ENCODE measurements at places on chromosomes 1 and 21. TPM values are rescaled to one million over a fixed set of nuclear protein-coding genes. Genes with fewer than 3 reads are reported as not detected.

KRTAP12-2 gene
- total RNA-seq, result not detected

CD53 gene
- 7.5 TPM for total RNA-seq

OR10J1 gene
- total RNA-seq, result not detected

KRTAP19-1 gene
- not detected for total RNA-seq

OR2L3 gene
- not detected for total RNA-seq

FMN2 gene
- not detected for total RNA-seq

- no peak overlapping the region for H3K4me3 ChIP-seq
- H3K27ac ChIP-seq, result peak overlapping the region; percentile 36
- DNase-seq, result peak; percentile 13
- H3K4me1 ChIP-seq, result peaks cover 90% of the 10 kb centered on the region
- H3K27me3 ChIP-seq, result no peaks in the 10 kb centered on the region
- H3K36me3 ChIP-seq, result no peaks in the 10 kb centered on the region
These were observed 8.1 kb downstream of the COL18A1 start for GRCh38 chr21:45412909-45413611.

- peak; percentile 25 for DNase-seq
- peak overlapping the region; percentile 35 for H3K27ac ChIP-seq
- peaks cover 20% of the 10 kb centered on the region for H3K4me1 ChIP-seq
- H3K27me3 ChIP-seq, result no peaks in the 10 kb centered on the region
These were observed 53.6 kb downstream of the GLUL start for GRCh38 chr1:182337736-182338571.

GRCh38 chr1:61170328-61171238, 88.2 kb downstream of the NFIA start:
- H3K27me3 ChIP-seq, result no peaks in the 10 kb centered on the region
- peak overlapping the region; percentile 68 for H3K27ac ChIP-seq
- peaks cover 78% of the 10 kb centered on the region for H3K4me1 ChIP-seq

GRCh38 chr1:93519199-93519829, 71.4 kb downstream of the FNBP1L start:
- no peak overlapping the region for H3K4me3 ChIP-seq
- H3K4me1 ChIP-seq, result no peaks in the 10 kb centered on the region
- H3K27ac ChIP-seq, result no peak overlapping the region

GRCh38 chr1:3372317-3372716, 82.1 kb upstream of the ARHGEF16 start:
- H3K27ac ChIP-seq, result no peak overlapping the region
- no peak overlapping the region for H3K4me3 ChIP-seq
- peaks cover 38% of the 10 kb centered on the region for H3K4me1 ChIP-seq

GRCh38 chr1:227166559-227166958, 151.7 kb downstream of the CDC42BPA start:
- no peaks in the 10 kb centered on the region for H3K27me3 ChIP-seq
- H3K4me3 ChIP-seq, result no peak overlapping the region
- H3K4me1 ChIP-seq, result peaks cover 30% of the 10 kb centered on the region
- H3K36me3 ChIP-seq, result no peaks in the 10 kb centered on the region
- no peak for DNase-seq

- DNase-seq, result no peak
- H3K27me3 ChIP-seq, result peaks cover 8% of the 10 kb centered on the region
- no peaks in the 10 kb centered on the region for H3K4me1 ChIP-seq
- no peak overlapping the region for H3K4me3 ChIP-seq
- H3K27ac ChIP-seq, result no peak overlapping the region
- H3K36me3 ChIP-seq, result no peaks in the 10 kb centered on the region
These were observed 1.3 kb upstream of the NECTIN4 start for GRCh38 chr1:161090617-161091016.

GRCh38 chr1:245687152-245687635, 532.4 kb downstream of the KIF26B start:
- no peaks in the 10 kb centered on the region for H3K36me3 ChIP-seq
- peaks cover 24% of the 10 kb centered on the region for H3K27me3 ChIP-seq
- no peak for DNase-seq
- no peak overlapping the region for H3K4me3 ChIP-seq
- no peak overlapping the region for H3K27ac ChIP-seq

DNA sequence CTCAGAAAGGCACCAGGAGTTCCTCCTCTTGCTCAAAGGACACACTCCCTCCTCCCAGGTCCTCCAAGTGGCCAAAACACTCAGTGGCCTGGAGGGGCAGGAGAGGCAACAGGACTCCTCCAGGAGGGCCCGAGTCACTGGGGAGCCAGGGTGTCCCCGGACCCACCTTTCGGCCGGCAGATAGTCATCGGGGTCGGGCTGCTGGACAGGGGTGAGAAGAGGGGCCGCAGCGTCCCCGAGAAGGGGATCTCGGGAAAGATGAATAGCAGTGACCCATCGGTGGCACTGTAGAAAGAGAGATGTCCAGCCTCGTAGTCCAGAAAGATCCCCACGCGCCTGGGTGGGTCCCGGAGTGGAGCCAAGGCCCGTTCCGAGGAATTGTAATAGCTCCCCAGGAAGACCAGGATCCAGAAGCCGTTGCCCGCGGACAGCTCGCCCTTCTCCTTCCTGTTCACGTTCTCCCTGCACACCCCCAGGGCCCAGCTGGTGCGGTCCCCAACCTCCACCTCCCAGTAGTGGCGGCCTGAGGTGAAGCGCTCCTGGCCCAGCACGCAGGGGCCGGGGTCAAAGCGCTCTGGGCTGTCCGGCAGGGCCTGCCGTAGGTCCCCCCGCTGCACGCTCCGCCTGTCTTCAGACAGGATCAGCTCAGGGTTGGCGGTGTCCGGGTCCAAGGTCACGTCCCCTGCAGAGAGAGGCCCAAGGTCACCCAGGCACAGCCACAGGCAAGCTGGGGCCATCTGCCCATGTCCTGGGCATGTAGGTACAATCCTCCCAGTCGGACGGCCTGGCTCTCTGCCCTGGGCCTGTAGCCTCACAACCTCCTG, 11.9 kb downstream of the TRIM11 start:
- DNase-seq, result no peak
- no peaks in the 10 kb centered on the region for H3K27me3 ChIP-seq
- peaks cover 16% of the 10 kb centered on the region for H3K4me1 ChIP-seq
- H3K27ac ChIP-seq, result no peak overlapping the region
- H3K4me3 ChIP-seq, result no peak overlapping the region

DNA sequence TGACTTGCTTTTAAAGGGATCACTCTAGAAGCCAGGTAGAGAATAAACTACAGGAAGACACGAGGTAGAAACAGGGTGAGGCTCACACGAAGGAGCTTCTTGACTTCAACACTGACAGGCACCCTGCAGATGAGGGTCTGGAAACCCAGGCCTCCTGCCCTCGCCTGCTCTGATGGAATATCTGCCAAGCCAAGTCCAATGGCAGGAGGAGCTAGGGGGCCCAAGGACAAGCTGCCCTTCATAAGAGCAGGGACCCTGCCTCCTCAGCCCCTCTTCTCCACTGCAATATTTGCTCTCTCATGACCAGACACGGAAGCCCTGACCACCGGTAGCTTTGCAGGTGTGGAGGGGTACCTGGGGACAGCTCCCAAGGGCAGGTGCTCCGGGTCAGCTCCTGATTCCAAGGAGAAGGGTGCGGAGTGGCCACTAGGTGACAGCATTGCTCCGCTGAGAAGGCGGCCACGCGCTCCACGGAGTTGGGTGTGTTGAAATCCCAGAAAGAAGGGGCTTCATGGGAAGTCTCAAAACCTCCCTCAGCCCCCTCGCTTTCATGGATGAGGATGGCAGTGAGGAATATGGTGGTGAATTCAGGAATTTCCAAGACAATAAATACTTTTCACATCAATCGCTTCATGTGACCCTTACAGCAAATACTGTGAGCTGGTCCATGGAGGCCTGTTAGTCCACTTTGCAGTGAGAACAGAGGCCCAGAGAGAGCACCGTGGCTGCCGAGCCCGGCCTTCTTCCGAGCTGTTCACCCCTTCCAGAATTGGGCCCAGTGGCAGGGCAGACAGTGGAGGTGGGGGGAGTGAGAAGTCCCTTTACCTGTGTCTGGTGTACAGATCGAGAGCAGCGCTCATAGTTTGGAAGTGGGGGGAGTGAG, 33.2 kb upstream of the PAX7 start:
- H3K36me3 ChIP-seq, result no peaks in the 10 kb centered on the region
- H3K27me3 ChIP-seq, result peaks cover 92% of the 10 kb centered on the region
- H3K4me1 ChIP-seq, result no peaks in the 10 kb centered on the region
- peak; percentile 46 for DNase-seq

- no peaks in the 10 kb centered on the region for H3K36me3 ChIP-seq
- peak overlapping the region; percentile 34 for H3K27ac ChIP-seq
- no peaks in the 10 kb centered on the region for H3K27me3 ChIP-seq
These were observed 84.1 kb downstream of the GPR88 start for GRCh38 chr1:100622037-100622436.

DNA sequence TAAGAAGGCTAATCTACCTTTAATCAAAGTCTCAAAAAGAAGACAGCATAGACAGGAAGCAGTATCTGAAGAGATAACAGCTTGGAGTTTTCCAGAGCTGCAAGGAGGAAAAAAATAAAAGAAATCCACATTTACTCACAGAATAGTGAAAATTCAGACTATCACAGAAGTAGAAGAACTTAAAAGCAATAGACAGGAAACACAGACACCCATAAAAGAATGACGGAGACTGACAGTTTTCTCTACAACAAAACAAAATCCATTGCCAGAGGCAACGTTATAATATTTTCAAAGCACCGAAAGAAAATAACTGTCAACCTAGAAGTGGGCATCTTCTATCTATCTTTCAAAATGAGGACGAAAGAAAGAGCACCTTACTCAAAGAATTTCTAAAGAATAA, 104.4 kb downstream of the DMRTB1 start:
- no peak overlapping the region for H3K27ac ChIP-seq
- no peak for DNase-seq
- H3K4me1 ChIP-seq, result no peaks in the 10 kb centered on the region
- H3K4me3 ChIP-seq, result no peak overlapping the region
- no peaks in the 10 kb centered on the region for H3K36me3 ChIP-seq

GRCh38 chr1:11731691-11732283, 4.1 kb upstream of the AGTRAP start:
- H3K27me3 ChIP-seq, result no peaks in the 10 kb centered on the region
- H3K4me1 ChIP-seq, result peaks cover 55% of the 10 kb centered on the region
- H3K4me3 ChIP-seq, result peak overlapping the region; percentile 60
- DNase-seq, result peak; percentile 81
- no peaks in the 10 kb centered on the region for H3K36me3 ChIP-seq

DNA sequence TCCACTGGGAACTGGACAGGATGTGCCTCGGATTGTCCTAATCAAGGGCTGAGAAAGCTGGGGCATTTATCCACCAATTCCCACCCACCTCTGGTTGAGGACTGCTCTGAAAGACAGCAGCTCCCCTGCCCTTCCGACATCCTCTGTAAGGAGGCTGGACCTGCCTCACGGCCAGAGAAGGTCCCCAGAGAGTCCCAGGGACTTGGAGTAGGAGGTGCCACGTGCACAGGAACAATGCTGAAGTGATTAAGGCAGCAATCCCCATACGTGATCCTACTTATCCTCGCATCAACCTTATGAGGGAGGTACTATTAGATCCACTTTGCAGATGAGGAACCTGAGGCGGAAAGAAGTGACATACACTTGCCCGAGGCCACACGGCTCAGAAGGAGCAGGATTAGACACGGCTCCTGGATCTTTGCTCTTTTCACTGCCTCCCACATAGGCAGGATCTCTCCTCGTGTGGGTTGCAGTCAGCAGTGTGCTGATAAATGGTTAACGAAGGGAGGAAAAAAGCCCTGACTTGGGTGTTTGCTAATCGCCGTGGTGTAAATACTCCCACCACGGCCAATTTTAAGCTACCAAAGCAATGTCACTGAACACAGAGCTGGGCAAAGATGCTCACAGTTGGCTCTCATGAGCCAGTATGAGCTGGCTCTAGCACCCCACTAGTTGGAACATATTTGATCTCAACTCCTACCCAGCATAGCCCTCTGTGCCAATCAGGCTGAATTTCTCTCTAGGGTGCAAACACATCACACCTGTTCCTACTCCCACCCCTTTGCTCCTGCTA, 18.6 kb upstream of the LDLRAP1 start:
- H3K27ac ChIP-seq, result no peak overlapping the region
- no peak for DNase-seq
- peaks cover 11% of the 10 kb centered on the region for H3K27me3 ChIP-seq
- H3K4me1 ChIP-seq, result peaks cover 4% of the 10 kb centered on the region
- no peak overlapping the region for H3K4me3 ChIP-seq

DNA sequence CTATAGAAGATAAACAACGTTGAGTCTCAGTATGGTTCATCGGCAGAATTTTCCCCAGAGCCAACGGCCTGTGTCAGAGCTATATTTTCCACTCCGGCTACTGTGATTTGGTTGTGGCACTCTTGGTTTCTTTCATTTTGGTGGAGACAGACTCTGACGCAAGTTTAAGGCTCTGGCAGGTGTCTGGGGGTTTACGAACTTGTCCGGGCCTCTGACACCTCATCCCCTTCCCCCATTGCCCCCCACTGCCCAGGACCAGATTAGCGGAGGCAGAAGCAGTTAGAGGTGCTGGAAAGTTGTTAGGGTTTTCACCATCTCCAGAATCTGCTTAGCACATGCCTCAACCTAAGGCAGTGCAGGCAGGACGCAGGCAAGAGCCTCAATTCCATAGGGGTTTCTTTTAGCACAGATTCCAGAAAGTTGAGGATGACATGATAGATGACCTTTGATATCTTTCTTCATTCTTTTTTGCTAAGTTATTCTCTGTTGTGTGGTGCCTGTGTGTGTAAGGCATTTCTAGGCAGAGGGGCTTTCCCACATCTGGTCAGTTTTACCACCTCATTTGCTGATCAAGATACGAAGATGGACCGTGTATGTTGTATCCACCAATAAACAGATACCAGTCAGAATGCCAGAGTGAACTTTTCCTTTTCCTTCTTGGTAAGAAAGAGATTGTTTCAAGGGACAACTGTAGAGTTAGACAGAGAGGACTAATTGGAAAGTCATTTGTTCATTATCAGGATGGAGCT, 18.4 kb upstream of the IL10 start:
- H3K4me1 ChIP-seq, result no peaks in the 10 kb centered on the region
- H3K27me3 ChIP-seq, result peaks cover 4% of the 10 kb centered on the region
- DNase-seq, result no peak
- H3K4me3 ChIP-seq, result no peak overlapping the region
- H3K36me3 ChIP-seq, result no peaks in the 10 kb centered on the region
- H3K27ac ChIP-seq, result no peak overlapping the region

GRCh38 chr1:70038025-70038424, 167.4 kb downstream of the LRRC40 start:
- H3K4me3 ChIP-seq, result no peak overlapping the region
- DNase-seq, result no peak
- peaks cover 6% of the 10 kb centered on the region for H3K4me1 ChIP-seq
- H3K27me3 ChIP-seq, result no peaks in the 10 kb centered on the region

- no peak overlapping the region for H3K4me3 ChIP-seq
- DNase-seq, result no peak
- H3K27me3 ChIP-seq, result no peaks in the 10 kb centered on the region
- H3K36me3 ChIP-seq, result no peaks in the 10 kb centered on the region
- peak overlapping the region; percentile 39 for H3K27ac ChIP-seq
- H3K4me1 ChIP-seq, result peaks cover 39% of the 10 kb centered on the region
These were observed 5.9 kb upstream of the HES4 start for GRCh38 chr1:1005774-1006304.

GRCh38 chr1:182098301-182098700, 36.8 kb upstream of the ZNF648 start:
- no peak overlapping the region for H3K4me3 ChIP-seq
- H3K27me3 ChIP-seq, result peaks cover 26% of the 10 kb centered on the region
- no peaks in the 10 kb centered on the region for H3K36me3 ChIP-seq
- no peak overlapping the region for H3K27ac ChIP-seq

- H3K4me1 ChIP-seq, result peaks cover 11% of the 10 kb centered on the region
- H3K36me3 ChIP-seq, result no peaks in the 10 kb centered on the region
- H3K27ac ChIP-seq, result no peak overlapping the region
- peak overlapping the region; percentile 94 for H3K4me3 ChIP-seq
These were observed 841 bp downstream of the CENPF start for GRCh38 chr1:214603819-214604252.
